ENCODE measurements at places on chromosomes 3 and 15. TPM values are rescaled to one million over a fixed set of nuclear protein-coding genes. Genes with fewer than 3 reads are reported as not detected.

Gene HRH1
- total RNA-seq = 26.8 TPM

Gene FGD5
- total RNA-seq = under 0.01 TPM

Gene C3orf70
- 4.2 TPM for total RNA-seq

Gene KIF7
- 12.2 TPM for total RNA-seq

Gene LEKR1
- total RNA-seq = 0.97 TPM

Gene CHRNA7
- not detected for total RNA-seq

DNA sequence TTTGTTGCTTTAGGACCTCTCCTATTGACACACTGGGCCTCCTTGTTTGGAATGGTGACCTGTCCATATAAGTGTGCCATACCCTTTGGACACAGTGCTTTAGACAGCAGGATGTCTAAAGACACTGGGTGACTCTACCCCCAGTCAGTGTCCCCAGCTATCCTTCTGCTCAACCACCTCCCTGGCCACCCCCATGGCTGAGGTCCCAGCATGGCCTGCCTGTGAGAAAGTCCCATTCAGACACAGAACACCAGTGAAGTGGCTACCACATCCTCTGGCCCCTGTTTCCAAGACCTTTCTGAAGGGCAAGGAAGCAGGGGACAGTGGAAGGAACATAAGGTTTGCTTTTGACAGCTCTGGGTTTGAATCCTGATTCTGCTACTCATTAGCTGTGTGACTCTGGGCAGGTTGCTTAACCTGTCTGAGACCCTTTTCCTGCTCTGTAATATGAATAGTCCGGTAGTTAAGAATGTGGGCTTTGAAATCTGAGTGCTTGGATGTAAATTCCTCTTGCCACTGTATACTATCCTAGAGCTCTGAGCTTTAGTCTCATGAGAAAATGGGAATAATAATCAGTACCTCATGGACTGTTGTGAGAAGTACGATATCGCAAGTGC lies 6.3 kb upstream of the AP3S2 start:
- DNase-seq = no peak

DNA sequence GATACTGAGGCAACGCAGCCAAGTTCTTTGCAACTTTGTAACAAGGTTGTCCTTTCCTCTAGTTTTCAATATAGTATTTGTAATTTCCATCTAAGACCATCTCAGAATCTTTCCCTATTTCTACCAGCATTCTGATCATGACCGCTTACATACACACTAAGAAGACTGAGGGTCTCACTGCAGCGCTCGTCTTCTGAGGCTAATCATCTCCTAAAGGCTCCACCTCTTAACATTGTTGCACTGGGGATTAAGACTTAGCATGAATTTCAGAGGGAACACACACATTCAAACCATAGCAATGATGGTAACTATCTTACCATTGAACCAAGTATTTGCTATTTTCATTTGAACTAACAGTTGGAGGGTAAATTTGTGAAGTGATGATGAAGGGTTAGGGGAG lies 463.3 kb upstream of the CCDC54 start:
- DNase-seq = no peak

DNA sequence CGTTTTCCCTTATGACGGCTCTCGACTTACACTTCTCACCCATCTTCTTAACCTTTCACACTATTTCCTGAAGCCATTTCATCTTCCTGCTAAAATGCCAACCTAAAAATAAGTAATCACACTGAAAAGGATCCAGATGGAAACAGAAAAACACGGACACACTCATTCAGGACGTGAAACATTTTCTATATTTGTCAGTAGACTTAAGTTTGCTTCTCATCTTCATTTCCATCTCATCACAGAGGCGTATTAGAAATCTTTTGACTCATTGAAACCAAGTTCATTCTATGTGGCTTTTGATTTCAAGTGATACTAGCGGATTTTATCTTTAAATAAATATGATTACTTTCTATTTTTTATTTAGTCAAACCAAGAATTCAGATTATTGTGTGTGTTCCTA lies 27.4 kb upstream of the DLG1 start:
- DNase-seq = no peak

- DNase-seq = peak; percentile 84
Measured at GRCh38 chr15:67025719-67026609, 39.4 kb upstream of the SMAD3 start.

- DNase-seq = peak; percentile 63
Measured at GRCh38 chr3:113697500-113698090, 1.2 kb upstream of the USF3 start.

DNA sequence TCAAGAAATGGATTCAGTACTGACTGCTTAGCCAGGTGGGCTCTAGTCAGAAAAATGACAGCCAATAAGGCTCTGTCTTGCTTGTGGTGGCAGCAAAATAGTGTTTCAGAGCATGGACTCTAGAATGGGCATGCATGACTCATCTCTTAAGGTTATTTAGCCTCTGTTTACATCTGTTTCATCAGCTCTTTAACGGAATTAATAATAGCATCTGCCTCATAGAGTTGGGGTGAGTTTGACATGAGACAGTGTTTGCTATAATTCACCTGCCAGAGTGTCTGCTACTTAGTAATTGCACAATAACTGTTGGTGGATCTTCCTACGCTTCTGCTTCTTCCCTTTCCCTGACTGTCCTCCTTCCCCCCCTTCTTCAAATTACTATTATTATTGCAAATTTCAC lies 350.4 kb upstream of the SEMA6D start:
- peak; percentile 37 for DNase-seq

GRCh38 chr15:38521316-38521715 lies 43.3 kb downstream of the RASGRP1 start:
- no peak for DNase-seq

- no peak for DNase-seq
Measured at GRCh38 chr3:102036017-102036416, 186.7 kb downstream of the NFKBIZ start.

DNA sequence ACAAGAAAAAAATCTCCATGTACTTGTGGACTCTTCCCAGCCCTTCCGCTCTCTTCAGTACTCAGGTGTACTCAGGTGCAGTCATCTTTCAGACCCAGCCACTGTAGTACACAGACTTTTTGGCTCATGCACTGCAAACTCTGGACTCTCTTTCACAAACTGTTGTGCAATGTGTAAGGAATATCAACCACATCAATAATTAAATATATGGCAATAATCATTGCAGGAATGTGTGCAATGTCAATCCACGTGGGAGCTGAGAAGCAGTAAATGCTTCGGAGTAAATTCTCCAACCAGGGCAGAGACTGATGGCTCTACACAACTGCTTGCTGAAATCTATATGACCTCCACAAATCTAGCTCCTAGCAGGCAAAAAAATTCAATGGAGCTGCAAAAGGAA lies 287.3 kb upstream of the COL8A1 start:
- no peak for DNase-seq

- no peak for DNase-seq
Measured at GRCh38 chr15:71538181-71538580, 272.2 kb upstream of the NR2E3 start.

GRCh38 chr15:69725957-69726356 lies 273.3 kb downstream of the RPLP1 start:
- DNase-seq = no peak

GRCh38 chr3:194462936-194463335 lies 23.9 kb downstream of the ATP13A3 start:
- DNase-seq = no peak

DNA sequence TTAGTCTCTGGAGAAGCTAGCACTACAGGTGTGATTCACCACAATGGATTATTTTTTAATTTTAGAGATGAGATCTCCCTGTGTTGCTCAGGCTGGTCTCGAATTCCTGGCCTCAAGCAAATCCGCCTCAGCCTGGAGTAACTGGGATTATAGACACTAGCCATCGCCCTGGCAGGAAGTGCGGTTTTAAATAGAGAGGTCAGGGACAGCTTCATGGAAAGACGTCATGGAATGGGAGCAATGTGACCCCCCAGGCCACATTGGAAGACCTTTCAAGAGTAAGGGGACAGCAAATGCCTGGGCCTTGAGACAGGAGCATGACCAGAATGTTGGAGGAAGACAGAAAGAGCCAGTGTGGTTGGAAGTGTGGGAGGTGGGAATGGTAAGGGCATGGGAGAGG lies 2.2 kb upstream of the ISG20 start:
- peak; percentile 65 for DNase-seq

DNA sequence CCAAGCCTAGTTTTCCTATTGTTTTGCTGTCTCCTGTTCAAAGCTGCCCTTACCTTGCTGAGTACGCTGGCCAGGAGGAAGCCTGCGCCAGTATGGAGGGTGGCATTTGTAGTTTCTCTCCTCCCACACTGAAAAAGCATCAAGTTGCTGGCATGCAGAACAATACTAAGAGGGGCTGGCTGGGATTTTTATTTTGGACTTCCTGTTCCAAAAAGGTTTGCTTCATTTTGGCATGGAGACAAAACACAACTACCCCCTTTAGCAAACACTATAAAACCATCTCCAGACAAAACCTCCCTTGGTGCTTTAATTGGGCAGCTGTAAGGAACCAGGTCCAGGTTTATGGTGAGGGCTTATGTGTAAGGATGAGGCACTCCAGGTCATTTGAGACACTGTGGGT lies 457.6 kb downstream of the PDCD6IP start:
- DNase-seq = no peak

- no peak for DNase-seq
Measured at GRCh38 chr15:75161106-75161916, 40.4 kb upstream of the C15orf39 start.

DNA sequence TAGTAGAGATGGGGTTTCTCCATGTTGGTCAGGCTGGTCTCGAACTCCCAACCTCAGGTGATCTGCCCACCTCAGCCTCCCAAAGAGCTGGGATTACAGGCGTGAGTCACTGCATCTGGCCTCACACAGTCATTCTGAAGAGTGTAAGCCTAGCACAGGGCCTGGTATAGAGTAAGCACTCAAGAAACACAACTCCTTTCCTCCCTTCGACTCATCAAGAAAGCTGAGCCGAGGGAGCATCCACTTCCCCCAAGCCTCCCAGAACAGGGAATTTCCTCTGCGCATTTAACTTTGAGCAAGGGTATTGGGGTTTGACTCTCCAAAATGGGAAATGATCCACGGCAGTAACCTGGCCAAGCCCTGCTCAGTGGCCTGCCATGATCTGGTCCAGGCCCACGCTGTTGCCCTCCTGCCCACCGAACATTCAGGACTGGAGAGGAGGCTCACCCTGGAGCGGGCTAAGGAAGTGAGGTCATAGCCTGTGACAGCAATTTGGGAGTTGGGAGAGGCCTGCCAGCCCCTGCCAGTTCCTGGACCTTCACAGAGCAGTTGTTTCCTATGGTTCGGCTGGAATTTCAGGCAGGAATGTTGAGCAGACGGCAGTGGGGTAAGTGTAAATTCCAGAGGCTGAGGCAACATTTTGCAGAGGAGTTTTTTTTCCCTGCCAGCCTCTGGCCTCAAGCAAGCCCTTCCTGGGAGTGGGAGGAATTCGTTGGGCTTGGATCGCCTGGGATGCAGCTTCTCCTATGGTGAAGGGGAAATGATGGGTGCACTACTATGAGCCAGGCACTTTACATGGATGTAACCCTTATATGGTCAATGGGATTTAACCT lies 21.2 kb upstream of the SMAD3 start:
- DNase-seq = peak; percentile 82

GRCh38 chr3:86934851-86935250 lies 56.1 kb downstream of the VGLL3 start:
- DNase-seq = no peak

DNA sequence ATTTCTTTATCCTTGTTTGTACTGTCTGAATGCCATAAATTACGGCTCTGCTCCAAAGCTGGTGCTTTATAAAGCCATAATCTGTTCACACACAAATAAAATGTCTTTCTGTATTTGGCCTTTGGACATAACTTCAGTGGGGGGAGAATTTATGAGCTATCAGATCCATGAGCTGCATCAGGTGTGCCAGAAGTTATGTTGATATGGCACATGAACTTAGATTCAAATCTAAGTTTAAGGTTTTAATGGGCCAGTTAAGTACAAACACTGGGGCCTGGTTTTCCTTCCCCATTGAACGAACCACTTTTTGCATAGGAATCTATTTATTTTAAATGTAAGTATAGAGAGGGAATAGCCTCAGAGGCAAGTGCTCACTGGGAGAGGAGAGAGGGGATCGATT lies 239.9 kb downstream of the NFKBIZ start:
- DNase-seq = peak; percentile 70

All from fibroblast of villous mesenchyme (primary cell).